Activated CD4-positive, alpha-beta T cell treated with anti-CD3 and anti-CD28 coated beads, Interleukin-2, Interleukin-6, amounts not matched to agents 100 ng/mL and 50 ng/mL, durations not matched to agents 16 hours and 8 hours (primary cell): ENCODE measurements at places on chromosomes 5 and 9.

GRCh38 chr9:16223074-16223871 is 647.2 kb downstream of the BNC2 start:
- DNase-seq, result no peak

- no peak for DNase-seq
Measured at GRCh38 chr9:19298436-19299000, 68.0 kb downstream of the DENND4C start.

DNA sequence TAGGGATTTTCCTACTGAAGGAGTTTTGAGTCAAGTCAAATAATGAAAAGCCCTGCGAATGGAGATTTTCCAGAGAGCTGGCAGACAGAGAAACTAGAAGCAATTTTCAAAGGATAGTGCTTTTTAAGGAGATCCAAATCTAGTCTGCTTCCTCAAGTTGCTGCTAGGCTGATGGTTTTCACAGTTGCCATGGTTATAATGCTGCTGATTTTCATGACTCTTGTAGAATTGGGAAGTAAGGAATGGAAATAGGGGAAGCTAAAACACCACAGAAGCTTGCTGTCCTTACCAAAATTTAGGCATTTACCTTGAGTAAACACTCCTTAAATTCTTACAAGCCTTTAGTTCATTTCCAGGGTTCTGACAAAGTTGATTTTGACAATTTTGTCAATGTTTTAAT is 30.1 kb upstream of the HAPLN1 start:
- DNase-seq, result no peak

GRCh38 chr5:112691758-112692157 is 45.9 kb upstream of the APC start:
- DNase-seq, result peak; percentile 60

GRCh38 chr9:20252778-20253177 is 369.5 kb downstream of the MLLT3 start:
- no peak for DNase-seq

- peak; percentile 12 for DNase-seq
Measured at GRCh38 chr5:93899026-93899600, 157.7 kb upstream of the POU5F2 start.

DNA sequence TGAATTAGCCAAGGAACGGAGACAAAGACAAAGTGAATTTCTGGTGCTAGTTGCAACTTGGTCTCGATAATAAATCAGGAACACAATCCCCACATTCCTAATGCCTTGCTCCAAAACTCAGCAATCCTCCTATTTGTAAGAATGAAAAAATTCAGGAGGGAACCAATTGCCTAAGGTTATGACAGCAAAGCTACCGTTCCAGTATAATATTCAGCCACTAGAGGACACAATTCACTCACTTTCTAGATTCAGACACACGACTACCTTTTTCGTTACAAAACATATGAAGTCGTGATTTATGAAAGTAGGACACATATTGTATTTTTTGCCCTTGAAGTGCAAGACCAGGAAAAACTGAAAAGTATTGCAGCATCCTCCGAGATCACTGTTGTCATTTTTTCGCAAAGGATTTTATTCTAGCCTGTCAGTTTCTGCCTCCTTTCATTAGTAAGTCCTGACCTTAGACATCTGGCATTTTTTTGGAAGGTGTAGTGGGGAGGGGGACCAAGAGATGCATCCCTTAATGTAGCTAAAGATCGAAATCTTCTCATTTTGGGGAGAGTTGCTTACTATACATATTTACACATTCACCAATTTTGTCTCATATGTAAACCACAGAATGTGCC is 133.1 kb downstream of the DOCK8 start:
- no peak for DNase-seq

- peak; percentile 74 for DNase-seq
Measured at GRCh38 chr9:36328798-36329411, 70.7 kb upstream of the GNE start.

DNA sequence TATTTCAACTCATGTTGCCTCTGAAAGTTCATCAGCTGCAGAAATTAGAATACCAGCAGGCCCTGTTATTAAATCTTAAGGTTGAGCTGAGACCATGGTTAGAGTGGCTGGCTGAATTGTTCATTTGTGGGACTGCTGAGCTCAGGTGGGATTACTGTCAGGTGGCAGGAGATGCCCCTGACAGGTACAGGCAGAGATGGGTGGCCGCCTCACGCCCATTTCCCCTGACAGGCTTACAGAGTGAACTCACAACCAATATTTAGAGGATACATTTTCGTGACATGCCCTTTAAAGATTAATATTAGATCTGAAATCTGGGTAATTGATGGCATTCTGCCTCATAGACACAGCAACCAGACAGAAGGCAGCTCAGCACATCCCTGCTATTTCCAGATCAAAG is 136.0 kb downstream of the MVB12B start:
- no peak for DNase-seq

DNA sequence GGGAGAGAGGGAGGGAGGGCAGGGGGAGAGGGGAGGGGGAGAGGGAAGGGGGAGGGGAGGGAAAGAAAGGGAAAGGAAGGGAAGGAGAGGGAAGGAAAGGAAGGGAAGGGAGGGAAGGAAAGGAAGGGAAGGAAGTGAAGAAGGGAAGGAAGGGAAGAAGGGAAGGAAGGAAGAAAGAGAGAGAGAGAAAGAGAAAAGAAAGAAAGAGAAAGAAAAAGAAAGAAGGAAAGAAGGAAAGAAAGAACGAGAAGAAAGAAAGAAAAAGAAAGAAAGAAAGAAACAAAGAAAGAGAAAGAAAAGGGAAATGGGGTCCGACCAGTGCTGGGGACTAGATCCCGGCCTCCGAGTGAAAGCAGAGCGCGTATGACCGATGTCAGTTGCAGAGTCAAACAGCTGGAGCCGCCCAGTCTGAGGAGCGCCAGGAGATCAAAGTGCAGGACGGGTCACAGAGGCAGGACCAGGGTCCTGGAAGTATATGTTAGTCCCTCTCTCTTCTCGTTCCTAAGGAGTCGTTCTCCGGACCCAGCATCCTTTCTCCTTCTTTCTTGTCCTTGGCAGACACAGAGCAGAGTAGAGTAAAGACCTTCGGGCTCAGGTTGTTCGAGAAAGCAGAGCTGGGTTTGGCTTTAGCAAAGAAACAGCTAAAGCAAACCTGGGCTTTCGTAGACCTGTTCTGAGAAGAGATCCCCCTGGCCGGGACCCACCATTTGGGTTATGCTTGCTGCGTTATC is 305.4 kb upstream of the MSX2 start:
- DNase-seq, result no peak

- no peak for DNase-seq
Measured at GRCh38 chr5:143695941-143696340, 116.0 kb upstream of the HMHB1 start.

DNA sequence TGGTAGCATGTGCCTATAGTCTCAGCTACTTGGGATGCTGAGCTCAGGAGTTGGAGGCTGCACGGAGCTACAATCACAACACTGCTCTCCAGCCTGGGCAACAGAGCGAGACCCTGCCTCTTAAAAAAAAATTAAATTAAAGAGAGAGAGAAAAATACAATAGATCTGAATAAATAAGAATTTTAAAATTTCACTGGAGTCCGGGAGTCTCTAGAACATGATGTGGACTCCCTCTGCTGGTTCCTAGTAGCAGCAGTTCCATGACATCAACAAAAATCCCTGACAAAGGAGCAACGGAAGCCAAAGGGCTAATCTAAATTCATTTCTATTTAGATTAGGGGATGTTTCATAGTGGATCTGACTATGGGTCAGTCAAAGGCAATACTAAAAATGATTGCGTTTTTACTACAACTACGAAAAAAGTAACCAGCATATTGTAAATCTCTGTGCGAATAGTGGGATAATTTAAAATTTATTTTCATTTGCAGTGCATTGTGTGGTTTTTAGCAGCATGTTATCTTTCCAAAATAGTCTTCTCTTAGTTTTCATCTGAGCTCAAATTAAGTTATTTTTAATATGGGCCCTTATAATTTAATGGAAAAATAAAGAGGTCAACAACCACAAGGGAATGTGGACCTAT is 6.7 kb downstream of the INIP start:
- DNase-seq, result no peak
